Astrocyte of the spinal cord (primary cell): ENCODE measurements at places on chromosomes 4 and X.

DNA sequence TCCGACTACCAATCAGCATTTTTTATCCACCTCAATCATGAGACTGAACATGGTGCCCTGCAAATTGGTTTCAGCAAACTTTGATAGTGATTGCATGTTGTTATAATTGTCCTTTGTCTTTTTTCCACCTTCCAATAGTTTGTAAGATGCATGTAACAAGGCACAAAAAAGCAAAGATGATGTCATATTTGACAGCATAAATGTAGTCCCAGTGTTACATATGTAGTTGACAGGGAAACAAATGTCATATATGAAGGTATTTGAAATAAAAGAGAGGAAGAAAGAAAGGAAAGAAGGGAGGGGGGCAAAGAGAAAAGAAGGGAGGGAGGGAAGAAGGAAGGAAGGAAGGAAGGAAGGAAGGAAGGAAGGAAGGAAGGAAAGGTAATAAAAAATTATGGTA is 441.7 kb upstream of the CPEB2 start:
- no peak for DNase-seq

DNA sequence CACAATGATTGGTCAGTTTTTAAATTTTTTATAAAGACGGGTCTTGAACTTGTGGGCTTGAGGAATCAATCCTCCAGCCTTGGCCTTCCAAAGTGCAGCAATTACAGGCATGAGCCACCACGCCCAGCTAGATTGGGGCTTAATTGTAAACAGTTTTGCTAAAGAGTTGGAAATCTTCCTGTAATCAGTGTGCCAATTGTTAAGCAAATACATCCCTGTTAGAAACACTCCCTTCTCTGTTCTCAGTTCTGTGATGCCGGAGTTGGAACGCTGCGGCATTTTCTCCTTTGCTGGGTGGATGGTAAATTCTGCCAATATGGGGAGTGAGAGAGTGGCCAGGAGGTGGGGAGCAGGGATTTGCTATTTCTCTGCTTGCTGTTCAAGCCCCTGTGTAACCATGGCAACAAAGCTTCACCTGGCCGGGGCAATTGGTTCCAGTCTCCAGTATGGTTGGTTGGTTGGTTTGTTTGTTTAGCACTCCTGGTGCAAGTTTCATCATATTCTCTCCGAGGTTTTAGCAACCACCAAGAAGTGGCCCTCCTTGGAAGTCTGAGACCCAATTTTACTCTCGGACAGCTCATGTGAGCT is 3.0 kb upstream of the SPATA4 start:
- DNase-seq, result no peak

GRCh38 chr4:34534916-34535315 is 1709.4 kb downstream of the ARAP2 start:
- DNase-seq, result no peak

DNA sequence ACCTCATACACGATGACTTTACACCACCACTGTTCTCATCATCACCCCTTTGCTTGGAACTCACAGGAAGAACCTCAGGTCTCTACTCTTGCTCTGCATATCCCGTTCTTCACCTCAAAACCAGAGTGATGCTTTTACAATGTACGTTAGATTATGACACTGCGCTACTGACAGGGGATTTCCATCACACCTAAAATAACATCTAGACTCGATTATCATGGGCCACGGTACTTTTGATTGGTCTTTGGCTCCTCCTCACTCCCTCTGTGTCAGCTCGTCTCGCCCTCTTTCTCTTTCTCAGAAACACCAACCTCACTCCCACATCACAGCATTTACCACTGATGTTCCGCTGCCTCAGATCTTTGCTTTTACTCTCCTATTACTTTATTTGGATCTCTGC is 172.4 kb downstream of the TLL1 start:
- no peak for DNase-seq

DNA sequence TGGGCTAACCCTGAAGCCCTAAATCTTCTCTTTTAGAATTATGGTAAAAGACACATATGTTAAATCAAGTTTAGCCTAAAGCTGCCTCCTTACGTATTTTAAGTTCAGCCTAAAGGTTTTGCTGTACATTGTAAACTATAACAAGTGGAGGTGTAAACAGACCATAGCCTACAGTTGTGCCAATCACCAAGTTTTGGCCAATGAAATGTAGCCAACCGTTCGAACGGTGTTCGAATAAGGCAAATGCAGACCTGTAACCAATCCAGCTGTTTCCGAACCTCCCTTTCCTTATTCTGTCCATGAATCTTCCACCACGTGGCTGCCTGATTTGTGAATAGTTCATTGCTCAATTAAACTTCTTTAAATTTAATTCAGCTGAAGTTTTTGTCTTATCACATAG is 52.1 kb upstream of the TBC1D9 start:
- no peak for DNase-seq

DNA sequence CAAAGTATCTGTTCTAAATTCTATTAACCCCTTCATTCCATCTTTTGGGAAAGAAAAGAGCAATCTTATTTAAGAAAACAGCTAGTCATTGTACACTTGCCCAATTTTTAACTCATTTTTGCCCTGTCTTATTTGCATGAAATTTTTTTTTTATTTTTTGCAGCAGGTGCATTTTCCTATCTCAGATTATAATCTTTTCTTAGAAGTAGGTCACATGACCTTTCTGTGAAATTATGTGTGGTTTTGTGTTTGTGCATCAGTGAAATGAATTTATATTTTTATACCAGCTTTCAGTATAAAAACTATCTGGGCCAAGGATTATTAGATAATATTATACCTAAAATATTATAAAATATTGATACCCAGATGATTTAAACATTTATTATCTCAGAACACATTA is 145.6 kb downstream of the INPP4B start:
- no peak for DNase-seq

GRCh38 chr4:36138220-36138619 is 106.1 kb downstream of the ARAP2 start:
- peak; percentile 20 for DNase-seq

DNA sequence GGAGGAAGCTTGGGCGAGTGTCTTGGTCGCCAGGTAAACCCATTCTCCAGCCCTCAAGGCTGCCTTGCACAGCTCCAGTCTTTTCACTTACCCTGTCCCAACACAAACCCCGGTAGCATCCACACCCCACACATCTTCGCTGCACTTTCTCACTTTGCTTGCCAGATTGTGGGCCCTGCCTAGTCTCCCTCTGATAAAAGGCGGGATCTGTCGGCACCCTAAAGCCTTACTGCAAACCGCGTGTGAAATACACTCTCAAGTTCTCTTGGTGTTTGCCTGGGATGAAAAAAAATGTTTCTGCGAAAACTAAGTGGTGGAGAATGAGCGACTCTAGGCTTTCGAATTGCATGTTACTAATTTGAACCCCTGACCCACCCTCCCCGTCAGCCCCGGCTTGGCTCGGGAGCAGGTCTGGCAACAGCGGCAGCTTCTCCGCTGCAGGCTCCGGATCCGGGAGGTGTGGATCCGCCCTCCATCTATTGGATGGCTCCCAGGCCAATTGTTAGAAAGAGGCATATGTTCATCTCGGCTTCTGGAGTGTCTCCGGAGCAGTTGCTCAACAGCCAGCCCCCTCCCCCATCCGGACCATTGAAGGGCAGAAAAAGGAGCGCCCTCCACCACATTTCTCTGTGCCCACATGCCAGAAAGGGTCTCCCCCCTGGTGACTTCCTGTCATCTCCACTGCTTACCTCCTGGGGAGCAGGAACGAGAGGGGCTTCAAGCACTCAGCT is 3.0 kb upstream of the CITED1 start:
- DNase-seq, result peak; percentile 67

GRCh38 chr4:128649575-128650205 is 159.8 kb upstream of the JADE1 start:
- peak; percentile 44 for DNase-seq

GRCh38 chr4:6568689-6569332 is 6.2 kb upstream of the MAN2B2 start:
- peak; percentile 82 for DNase-seq

DNA sequence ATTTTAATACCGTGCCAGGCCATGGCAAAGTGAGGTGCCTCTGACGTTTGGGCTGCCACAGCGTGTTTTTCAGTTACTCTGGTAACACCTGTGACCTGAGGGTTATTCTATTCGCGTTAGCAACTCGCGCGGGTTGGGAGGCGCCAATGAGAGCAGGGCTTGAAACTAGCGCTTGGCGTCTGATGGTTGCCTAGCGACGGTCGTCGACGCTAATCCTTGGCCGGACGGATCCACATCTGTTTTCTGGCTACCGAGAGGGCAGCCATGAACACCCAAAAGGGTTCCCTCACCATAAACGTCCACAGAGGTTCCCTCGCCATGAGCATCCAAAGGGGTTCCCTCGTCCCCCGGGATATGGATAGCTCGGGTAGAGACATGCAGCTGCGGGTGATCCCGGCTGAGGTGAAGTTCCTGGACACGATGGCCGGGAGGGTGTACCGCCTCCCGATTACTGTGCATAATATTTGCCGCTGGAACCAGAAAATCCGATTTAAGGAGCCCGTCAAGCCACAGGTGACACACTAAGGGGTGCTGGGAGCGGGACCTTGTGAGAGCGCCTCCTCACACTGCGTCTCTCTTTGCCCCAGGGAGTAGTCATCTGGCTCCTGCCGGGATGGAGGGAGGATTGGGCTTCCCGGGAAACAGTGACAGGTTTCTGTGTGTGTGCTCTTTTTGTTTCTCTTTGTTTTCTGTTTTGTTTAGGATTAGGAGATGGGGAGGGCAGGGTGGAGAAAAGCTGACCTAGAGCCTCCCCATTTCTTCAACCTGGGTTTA is at the start of gene CFAP47:
TSS of gene CFAP47 (plus strand) at position 199 of the 774 bp plus-strand sequence. CDS start at position 265, 66 bp downstream.
- DNase-seq, result peak; percentile 1

GRCh38 chr4:2650276-2650675 is 105.9 kb downstream of the TNIP2 start:
- no peak for DNase-seq
